Stimulated activated CD8-positive, alpha-beta memory T cell treated with anti-CD3 and anti-CD28 coated beads, Interleukin-4, amount 100 ng/mL, for 1 hour (primary cell): ENCODE measurements at places on chromosomes 16 and 17.

DNA sequence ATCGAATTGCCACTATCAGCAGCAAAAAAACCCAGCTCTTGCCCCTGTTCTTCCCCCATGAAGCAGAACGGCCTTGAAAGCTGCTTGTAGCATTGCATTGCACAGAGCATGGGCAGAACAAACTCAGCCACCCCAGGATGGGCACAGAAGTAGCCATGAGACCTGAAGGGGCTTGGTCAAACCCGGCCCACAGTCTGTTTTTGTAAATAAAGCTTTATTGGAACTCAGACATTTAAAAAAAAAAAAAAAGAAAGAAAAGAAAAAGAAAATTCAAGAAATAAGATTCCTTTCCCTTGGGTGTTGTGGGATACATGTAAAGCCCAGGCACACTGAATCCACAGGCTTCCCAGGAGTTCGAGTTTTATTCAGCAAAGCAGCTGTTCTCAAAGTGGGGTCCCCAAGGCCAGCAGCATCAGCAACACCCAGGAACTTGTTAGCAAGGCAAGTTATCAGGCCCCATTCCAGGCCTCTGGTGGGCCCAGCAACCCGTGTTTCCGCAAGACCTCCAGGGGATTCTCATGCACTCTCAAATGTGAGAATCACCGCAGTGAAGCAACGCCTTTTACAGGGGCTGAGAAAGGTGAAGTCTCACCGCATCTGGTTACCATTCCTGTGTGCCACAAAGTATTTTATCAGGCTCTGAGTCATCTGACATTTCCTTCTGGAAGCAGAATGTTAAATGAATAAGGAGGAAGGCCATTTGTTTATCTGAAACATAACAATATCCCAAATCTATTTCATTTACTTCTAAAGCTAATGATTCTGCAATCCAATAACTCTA, 108.2 kb downstream of the SLC39A11 start:
- DNase-seq, result no peak

GRCh38 chr16:49596068-49596467, 222.5 kb downstream of the C16orf78 start:
- no peak for DNase-seq

DNA sequence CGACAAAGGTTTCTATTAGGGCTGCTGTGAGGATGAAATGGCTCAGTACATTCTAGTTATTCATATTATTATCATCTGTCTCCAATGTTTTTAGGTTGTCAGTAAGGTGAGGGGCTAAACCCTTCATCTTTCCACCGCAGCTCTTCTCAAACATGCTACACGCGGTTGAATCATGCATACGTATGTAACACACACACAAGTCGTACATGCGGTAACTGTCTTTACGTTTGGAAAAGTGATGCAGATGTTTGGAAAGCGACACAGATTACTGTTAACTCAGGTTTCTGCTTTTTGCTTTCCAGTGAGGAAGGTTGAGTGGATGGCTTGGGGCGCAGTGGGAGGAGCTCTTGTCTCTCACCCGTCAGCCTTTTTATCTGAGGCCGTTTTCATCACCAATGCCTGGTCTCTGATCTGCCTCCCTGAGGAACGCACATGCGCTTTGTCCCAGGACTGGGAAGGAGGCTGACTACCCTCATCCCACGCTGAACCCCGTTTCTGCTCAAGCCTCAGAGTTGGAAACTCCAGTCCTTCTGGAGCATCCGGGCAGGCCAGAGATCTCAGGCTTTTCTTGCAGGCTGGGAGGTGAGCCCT, 3.2 kb upstream of the FOXL1 start:
- no peak for DNase-seq

DNA sequence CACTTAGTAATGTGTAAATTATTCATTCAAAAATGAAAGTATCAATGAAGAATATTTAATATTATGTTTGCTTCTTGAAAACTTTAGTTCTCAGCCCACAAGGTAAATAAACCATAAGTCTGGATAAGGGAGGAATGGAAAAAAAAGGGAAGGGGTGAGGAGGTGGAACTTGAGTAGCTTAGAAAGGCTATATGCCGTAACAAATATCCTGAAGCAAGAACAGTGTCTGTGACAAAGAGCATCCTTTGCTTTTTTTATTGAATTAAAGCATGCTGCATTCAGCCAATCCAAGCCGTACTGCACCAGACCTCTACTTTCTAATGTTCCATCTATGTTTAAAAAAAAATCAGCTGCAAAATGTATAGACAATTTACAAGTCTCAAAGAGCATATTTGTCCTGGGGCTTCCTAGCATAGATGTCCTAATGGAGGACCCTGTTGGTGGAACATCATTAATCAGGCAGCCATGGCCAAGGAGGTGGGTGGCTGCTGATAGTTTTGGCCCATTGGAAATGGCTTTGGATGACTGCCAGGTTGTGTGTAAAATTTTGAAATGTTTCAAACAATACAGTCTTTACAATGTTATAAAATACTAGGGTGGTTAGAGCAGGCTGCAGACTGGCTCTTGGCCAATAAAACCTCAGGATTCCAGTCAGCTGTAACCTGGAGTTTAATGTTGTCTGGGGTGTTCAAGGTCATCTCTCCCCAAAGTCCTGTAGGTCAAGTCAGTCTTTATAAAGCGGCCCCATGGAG, 895.8 kb upstream of the SOX9 start:
- DNase-seq, result no peak

GRCh38 chr17:71922439-71922838, 198.4 kb upstream of the SOX9 start:
- DNase-seq, result no peak

DNA sequence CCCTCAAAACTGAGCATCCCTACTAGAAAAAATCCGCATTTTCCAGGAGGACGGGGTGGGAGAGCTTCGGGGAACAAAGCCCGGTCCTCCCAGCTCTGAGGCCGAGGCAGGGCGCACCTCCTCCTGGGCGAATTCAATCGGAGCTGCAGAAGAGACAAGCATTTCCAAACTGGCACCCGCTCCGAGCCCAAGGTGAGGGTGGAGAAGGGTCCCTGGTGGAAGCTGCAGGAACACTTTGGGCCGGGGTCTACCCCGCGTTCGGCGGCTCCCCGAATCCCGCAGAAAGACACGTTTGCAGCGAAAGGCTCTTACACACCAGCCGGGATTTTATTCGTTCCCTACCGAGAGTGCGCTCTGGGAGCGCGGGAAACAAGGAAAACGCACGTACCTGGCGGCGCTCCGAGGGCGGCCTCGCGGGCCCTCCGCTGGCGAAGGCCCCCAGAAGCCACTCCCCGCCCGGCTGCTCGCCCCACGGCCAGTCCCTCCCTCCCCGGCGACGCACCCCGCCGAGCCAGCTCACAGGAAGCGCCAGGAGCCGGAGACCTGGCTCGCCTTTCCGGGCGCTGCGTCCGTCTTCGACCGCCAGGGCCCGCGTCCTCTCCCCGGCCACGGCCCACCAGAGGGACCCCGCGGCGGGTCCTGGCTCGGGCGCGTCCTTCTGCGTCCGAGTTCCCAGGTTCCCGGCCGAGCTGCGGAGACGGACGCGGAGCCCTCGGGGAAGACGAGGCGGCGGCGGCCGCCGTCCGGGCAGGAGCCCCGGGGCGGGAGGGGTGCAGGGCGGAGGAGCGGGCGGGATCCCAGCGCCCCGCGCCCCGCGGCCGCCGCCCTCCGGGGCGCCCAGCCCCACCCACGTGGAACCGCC, 49.8 kb upstream of the BAHCC1 start:
- no peak for DNase-seq

GRCh38 chr16:60485872-60486489, 1550.3 kb downstream of the CDH8 start:
- DNase-seq, result no peak
